Stimulated activated CD4-positive, alpha-beta T cell treated with anti-CD3 and anti-CD28 coated beads, Interleukin-1b, Interleukin-23, amount 100 ng/mL, for 48 hours (primary cell): ENCODE measurements at places on chromosomes 16 and 17.

DNA sequence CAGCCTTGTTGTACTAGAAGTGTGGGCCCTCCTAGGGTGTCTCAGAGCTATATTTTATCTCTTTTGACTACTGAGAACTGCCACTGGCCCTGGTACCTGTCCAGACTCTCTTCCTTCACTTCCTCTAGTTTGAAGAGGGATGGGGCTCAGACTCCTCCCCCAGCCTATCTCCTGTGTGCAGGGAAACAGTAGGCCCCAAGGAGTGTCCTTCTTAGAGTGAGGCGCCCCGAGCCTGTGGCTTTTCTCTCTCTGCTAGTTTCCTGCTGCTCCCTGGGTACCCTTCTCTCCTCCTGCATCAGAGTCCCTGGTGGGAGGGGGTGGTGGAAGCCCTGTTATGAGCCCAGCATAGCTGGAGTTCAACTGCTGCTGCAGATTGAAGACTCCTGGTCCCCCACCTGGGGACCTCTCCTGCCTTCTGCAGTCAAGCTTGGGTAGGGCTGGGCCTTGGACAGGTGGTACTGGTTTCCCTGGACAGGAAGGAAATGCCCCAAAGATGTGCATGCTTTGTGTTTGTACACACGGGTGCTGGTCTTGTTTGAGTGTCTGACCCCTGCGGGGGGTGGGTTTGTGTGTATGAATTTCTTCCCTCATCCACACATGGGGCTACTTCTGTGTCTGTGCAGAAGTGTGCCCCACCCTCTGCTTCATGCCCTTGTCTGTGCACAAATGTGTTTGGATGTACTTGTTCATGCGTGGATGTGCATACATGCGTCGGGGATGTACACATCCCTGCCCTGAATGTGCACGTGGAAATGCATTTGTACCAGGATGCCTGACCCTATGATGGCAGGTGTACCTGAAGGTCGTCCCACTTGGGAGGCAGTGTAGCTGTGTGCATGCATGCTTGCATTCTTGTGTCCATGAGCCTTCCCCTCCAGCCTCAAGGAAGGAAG lies 6.9 kb downstream of the RARA start:
- DNase-seq = no peak

DNA sequence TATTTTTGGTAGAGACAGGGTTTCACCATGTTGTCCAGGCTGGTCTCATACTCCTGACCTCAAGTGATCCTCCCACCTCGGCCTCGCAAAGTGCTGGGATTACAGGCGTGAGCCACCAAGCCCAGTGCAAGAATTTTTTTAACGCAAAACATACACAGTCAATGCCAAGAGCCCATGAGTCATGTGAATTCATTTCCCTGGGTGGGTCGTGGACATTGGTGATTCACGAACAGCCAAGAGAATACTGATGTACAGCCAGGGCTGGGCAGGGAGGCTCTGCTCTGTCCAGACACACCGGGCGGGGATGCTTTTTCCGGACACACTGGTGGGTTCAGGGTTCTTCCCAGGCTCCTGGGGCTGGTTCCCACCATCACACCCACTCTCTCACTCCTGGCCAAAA lies 17.7 kb downstream of the SLC38A8 start:
- DNase-seq = no peak

DNA sequence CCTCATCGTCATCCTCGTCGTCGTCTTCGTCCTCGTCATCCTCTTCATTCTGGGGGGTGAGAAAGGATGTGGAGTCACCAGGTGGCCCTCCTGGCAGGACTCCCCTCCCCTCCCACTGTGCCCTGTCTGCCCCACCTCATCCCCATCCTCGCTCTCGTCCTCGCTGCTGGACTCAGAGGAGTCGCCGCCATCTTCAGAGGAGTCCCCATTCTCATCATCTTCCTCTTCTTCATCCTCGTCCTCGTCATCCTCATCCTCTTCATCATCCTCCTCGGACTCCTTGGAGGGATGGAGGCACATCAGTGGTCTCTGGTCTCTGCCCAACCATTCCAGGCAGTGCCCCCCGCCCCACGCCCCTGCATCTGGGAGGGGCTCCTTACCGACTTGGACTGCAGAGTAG lies 7.6 kb upstream of the ATXN7L3 start:
- DNase-seq = no peak

GRCh38 chr17:10668775-10669174 lies 11.7 kb upstream of the MYH3 start:
- no peak for DNase-seq

DNA sequence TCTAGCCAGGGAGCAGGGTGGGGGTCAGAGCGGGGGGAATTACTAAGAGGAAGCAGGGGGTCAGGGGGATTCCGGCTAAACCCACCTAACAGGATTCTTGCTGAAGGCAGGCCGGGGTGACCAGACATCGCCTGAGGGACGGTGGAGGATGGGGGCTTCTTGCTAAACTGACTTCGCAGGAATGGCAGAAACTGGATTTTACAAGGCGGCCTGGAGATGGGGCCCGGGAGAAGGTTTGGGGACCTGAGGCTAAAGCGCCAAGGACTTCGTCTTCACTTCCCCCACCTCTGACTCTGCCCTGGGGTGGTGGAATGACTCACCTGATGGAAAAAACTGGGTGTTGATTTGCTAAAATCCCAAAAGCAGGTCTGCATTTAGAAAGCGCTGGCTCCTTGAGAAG lies 23.5 kb downstream of the LGALS3BP start:
- DNase-seq = no peak
